Activated effector memory CD4-positive, alpha-beta T cell treated with Interleukin-2 at 50 U/mL for 16 hours (primary cell): ENCODE measurements at places on chromosomes 4 and X.

DNA sequence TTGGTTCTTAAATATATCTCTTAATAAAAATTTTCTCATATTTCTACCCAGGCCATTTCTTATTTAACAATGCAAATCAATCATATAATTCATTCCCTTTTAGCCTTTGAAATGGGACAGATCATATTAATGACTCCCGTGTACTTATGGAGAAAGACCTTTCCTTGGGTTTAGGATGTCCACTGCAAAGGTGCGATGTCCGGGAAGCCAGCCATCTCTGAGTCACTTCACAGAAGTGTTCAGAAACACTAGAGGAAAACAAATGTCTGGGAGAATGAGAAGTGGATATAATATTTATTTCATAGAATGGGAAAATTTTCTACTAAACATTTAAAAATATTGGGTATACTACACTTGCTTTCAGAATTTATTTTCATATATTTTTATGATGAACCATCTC, 15.3 kb downstream of the INTU start:
- no peak for DNase-seq

DNA sequence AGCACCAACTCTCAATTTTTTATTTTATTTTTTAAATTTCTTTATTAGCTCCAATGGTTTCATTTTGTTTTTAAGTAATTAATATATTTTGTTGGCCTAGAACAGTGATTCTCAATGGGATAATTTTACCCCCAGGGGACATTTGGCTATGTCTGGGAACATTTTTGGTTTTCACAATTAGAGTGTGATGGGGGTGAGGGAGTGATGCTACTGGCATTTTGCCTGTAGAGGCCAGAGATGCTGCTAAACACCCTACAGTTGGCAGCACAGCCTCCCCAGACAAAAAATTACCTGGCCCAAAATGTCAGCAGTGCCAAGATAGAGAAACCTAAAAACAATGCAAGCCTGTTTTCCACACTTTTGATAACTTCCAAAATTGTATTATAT, 64.6 kb downstream of the HHIP start:
- no peak for DNase-seq

DNA sequence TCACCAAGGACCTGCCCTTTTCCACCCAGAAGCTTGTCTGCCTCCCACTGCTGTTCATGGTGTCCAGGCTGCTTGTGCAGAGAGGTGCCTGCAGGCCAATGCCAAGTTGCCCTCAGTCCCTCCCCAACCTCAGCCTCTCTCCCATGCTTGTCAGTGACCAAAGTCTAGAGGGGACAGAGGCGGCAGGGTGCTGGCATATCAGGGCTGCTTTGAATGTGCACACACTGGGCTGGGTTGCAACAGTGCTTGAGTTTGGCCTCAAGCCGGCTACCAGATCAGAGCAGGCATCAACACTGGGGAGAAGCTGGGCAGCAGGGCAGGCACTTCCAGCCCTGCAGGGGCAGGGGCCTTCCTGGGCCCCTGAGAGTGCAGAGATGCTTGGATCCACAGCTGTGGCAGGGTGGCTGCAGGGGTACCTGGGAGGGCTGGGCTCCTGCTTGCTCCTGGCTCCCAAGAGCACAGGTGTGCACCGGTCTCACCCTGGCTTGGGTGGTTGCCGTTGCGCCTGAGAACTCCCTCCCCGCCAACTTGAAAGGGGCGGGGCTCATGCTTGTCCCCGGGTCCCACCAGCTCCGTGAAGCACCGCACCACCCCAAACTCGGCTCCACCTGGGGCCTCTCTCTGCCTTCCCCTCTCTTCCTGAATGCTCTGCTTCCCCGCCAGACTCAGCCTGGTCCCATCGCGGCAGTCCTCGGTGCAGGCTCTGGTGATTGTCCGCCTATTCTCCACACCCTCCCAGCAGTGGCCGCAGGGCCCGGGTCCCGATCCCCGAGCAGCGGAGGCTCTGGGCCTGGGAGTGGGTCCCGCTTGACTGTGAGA, 1681.9 kb upstream of the ADGRL3 start:
- DNase-seq = no peak

- no peak for DNase-seq
These were observed 15.0 kb upstream of the CD99L2 start for GRCh38 chrX:150913511-150913910.
